ENCODE measurements at places on chromosomes 3 and 15.
A peak's percentile ranks its signal among the peaks of the same experiment; 100 is the strongest.

GRCh38 chr3:48500656-48501055, 3.3 kb downstream of the SHISA5 start:
- DNase-seq, result no peak

GRCh38 chr3:129399895-129400357, 28.5 kb downstream of the EFCAB12 start:
- DNase-seq, result peak; percentile 42

DNA sequence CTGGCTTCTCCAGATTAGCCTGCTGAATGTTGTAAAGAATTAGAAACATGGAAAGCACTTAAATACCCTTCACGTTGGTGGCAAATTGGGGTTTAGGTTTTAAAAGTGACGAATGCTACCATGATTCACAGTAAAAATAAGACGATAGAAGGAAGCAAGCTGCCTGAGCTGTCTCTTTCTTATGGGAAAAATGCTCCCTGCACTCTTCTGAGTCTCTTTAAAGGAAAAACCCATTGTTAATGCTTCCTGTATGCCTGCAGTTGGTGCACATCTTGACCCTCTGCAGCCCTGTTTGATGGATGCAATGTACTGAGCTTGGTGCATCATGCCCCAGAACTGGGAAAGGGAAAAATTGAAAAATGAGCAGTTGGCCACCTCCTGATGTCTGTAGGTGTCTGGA, 258.6 kb upstream of the RASGRP1 start:
- no peak for DNase-seq

DNA sequence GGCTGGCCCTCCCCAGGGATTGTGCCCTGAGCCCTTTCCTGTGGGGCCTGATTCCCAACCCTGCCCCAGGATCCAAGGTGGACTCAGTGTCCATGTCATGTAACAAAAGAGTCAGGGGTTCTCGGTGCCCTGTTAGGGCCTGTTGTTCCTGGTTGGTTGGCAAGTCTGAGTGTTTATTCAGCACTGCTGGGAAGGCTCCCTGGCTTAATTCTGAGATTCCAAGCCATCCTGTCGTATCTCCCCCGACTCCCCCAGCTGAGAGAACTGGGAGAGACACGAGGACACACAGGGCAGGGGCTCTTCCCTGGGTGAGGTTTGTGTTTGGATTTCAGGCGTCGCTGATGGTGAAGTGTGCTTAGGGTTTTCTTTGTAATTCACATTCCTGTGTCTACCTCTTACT, 78.3 kb downstream of the EEFSEC start:
- no peak for DNase-seq

GRCh38 chr3:16809482-16809881, 75.3 kb upstream of the PLCL2 start:
- DNase-seq, result no peak

DNA sequence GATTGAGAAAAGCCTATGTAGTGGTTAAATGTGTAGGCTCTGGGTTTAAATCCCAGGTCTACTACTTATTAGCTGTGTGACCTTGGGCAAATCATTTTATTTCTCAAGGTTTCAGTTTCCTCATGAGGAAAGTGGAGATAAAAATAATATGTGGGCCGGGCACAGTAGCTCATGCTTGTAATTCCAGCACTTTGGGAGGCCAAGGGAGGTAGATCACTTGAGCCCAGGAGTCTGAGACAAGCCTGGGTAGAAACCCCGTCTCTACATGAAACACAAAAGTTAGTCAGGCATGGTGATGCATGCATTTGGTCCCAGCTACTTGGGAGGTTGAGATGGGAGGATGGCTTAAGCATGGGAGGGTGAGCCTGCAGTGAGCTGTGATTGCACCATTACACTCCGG, 8.4 kb downstream of the SEMA5B start:
- no peak for DNase-seq

GRCh38 chr3:13414040-13414729, 5.9 kb downstream of the NUP210 start:
- DNase-seq, result no peak

DNA sequence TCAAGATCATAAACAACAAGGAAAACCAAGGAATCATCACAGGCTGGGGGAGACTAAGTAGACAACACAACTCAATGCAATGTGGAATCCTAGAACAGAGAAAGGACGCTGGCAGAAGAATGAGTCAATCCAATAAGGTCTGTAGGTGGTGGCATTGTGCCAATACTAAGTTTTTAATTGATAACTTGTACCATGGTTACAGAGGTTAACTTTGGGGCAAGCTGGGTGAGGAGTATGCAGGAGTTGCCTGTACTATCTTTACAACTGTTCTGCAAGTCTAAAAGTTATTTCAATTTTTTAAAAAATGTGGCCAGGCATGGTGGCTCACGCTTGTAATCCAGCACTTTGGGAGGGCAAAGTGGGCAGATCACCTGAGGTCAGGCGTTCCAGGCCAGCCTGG, 46.2 kb downstream of the RORA start:
- DNase-seq, result no peak

DNA sequence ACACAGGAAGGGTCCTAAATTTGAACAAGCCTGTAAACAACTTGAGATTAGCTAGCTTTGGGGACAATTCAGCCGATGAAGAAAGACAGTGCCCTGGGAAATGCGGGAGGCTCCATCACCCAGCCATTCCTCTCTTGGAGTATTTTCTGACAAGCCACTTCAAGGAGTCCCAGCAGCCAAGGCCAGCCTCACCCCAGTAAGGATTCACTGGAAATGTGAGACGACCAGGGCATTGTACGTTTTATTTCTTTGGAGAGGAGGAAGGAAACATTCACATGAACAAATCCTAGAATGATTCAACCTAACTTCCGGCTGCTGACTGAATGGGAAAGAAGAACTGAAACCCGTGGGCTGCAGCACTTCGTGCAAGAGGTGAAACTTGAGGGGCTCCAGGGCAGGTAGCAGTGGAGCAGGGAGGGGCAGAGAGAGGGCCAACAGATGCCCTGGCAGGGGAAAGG, 116.4 kb upstream of the ARHGEF3 start:
- DNase-seq, result no peak

All from NCI-H2081 (cell line).